ENCODE measurements at places on chromosomes 3 and 15.

DNA sequence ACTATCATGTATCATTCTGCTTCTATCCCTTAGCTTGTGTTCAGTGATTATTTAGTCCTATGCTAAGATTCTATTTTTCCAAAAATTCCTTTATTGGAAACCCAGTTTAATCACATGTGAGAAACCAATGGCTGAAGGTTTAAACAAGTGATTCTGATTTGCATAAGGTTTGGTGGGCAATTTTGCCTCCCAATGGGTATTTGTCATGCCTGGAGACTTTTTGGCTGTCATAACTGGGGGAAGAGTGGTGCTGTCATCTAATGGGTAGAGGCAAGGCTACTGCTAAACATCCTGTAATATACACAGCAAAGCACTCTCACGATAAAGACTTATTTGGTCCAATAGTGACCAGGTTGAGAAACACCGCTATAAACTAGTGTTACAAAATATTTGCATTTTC is 148.7 kb downstream of the ALCAM start:
- DNase-seq, result no peak

GRCh38 chr3:17192995-17193394 is 308.2 kb downstream of the PLCL2 start:
- no peak for DNase-seq

DNA sequence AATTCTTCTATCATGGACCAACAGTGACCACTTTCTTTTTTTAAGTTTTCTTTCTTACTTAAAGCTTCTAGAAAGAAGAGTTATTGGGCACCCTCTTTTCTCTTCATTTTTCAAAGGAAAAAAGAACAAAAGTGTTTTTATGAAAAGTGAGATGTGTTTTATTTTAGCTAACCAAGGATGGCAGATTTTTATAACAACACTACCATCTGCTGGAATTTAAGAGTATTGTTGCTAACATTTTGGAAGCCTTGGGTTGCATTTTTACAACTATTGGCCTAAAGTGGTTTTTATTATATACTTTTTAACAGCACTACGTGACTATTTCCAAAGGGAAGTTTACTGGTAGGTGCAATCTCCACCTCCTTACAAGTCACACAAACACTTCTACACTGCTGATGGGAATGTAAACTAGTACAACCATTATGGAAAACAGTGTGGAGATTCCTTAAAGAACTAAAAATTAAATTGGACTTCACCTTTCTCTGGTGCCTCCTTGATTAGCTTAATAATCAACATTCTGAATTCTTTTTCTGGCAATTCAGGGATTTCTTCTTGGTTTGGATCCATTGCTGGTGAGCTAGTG is 237.7 kb upstream of the AGTR1 start:
- no peak for DNase-seq

GRCh38 chr3:133248389-133248788 is 151.5 kb upstream of the BFSP2 start:
- DNase-seq, result no peak

DNA sequence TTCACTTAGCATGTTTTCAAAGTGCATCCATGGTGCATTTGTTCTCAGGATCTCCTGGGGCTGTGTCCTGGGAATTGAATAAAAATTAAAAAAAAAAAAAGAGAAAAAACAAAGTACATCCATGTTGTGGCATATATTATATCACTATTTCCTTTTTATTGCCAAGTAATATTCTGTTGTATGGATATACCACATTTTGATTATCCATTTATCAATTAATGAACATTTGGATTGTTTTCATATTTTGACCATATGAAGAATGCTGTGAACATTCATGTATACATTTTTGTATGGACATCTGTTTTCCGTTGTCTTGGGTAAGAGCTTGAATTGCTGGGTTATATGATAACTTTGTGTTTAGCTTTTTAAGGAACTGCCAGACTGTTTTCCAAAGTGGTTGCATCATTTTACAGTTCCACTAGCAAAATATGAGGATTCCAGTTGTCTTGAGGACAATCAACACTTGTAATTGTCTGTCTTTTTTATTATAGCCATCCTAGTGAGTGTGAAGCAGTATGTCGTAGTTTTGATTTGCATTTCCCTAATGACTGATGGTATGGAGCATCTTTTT is 44.5 kb downstream of the CTDSPL2 start:
- DNase-seq, result no peak

DNA sequence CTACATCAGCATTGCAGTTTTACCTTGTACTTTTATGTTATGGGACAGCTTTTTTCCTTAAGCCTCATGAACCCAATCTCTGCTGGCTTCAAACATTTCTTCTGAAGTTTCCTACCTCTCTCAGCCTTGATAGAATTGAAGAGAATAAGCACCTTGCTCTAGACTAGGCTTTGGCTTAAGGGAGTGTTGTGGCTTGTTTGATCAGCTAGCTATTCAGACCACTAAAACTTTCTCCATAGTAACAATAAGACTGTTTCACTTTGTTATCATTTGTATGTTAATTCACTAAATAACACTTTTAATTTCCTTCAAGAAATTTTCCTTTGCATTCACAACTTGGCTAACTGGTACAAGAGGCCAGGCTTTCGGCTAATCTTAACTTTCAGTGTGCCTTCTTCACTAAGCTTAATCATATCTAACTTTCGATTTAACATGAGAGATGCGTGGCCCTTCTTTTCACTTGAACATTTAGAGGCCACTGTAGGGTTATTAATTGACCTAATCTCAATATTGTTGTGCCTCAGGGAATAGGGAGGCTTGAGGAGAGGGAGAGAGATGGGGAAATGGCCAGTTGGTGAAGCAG is 8.1 kb upstream of the TIGIT start:
- DNase-seq, result no peak

DNA sequence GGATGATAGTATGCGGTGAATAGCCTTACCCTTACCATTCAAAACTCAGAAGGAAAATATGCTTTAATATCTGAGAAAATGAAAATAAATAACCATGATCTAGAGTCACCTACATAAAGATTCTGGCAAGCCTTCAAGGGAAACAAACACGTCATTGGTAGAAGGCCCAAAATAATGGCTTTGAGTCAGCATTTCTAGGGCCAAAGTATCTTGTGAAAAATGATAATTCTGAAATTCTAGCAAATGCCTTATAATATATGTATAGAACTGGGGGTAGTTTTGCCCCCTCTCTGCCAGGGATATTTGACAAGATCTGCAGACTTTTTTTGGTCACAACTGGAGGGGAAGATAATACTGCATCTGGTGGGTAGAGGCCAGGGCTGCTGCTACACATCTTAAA is 15.4 kb downstream of the PLSCR1 start:
- DNase-seq, result no peak

GRCh38 chr3:11096266-11097139 is 57.8 kb upstream of the HRH1 start:
- no peak for DNase-seq

- DNase-seq, result no peak
These were observed 24.1 kb upstream of the OR5K4 start for GRCh38 chr3:98329392-98330124.

GRCh38 chr3:16286161-16286560 is 21.1 kb downstream of the OXNAD1 start:
- no peak for DNase-seq

DNA sequence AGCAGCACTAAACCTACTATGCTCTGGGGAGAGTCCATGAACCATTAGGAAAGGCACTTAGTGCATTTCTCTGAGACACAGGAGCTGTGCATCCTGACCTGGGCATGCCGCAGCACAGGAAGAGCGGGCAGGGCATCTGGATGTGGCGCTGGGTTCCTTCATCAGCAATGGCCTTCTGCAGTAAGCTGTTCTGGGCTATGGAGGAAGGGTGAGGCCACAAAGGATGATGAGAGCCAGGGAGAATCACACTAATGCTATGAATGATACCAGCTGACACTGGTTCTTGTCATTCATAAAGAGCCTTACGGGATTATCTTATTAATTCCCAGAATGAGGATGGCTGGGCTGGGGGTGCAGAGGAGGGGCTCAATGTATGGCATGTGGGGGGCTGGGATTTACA is 12.7 kb upstream of the SCN10A start:
- DNase-seq, result no peak

DNA sequence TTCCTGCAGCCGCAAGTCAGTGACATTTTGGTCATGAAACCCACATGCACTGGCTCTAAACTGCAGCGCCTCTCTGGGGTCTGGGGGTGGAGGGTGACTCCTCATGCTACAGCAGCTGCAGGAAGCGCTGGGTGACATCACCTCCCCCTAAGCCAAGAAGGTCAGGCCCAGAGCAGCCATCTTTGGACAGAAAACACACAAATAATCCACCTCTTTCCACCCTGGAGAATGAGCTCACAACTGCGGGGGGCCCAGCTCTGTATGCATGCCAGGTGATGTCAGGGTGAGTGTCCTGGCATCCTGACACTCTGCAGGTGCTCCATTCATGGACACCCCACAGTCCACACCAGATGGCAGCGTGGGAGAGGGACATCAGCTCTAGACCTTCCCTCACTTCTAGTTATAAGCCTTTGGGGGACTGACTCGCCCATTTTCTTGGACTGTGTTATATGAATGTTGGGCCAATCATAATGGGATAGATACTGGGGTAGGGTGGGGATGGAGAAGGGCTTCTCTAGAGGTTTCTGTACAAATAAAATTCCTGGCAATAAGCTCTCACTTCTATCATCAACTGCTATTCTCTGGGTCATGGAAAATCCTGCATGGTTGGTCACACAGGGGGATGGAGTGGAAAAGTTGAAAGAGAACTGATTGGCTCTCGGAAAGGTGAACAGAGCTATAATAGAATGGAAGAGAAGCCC is 70.7 kb upstream of the THBS1 start:
- DNase-seq, result no peak

DNA sequence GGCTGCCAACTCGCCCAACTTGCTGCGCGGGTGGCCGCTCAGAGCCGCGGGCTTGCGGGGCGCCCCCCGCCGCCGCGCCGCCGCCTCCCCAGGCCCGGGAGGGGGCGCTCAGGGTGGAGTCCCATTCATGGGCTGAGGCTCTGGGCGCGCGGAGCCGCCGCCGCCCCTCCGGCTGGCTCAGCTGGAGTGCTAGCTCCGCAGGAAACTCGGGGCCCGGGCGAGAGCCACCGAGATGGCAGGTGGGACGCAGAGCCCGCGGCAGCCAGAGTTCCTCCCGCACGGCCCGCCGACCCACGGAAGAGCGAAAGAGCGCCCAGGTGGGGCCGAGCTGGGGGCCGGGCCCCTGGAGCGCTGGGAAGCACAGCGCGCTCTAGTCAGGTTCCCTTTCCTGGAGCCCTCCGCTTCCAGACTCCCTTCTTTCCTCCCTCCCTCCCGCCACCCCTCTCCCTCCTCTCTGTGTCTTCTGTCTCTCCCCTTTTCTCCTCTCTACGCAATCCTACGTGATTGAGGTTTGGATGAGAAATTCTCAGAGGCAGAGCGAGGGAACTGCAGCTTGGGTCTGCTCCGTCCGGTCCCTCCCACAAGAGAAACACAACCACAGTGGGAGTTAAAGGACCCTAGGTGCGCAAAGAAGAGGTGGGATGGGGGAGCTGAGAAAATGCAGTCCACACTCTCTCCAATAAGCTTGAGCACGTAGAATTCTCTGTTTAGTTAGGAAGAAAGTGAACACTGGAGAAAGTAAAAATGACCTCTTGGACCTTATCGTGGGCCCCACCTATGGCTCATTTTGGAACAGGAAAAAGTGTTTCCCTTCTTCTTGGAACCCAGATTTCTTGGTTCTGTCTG is 317.3 kb downstream of the FGF12 start:
- DNase-seq, result no peak

DNA sequence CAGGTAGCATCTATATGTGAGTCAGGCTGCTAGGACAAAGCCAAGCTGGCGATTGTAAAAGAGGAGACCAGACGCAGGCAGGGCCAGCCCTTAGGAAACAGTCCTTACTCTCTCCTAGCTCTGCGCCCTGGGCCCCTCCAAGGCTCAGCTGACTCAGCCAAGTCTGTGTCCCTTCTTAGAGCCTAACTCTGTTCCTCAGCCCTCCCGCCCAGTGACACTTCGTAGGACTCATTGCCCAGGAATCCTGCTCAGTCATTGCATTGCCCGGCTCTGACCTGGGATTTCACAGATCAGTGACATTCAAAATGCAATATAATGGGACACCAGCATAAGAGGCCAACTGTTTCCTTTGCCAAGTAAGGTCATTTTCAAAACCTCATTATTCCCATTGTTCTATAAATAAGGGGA is 244.2 kb downstream of the TLE3 start:
- DNase-seq, result no peak

DNA sequence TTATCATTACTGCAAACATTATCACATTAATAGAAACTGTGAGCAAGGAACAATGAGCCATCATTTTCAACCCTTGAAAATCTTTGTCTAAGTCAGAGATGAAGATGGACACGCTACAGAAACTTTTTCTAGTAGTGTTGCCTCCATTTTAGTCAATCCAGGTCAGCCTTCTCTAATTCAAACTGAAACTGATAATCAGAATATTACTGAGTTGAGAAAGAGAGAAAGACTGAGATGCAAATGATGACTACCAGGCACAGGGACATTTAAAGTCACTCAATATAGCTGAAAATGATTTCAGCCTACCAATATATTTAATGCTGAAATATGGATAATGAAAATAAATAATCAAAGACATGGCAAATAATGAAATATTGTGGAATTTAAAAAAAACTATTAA is 261.4 kb downstream of the GBE1 start:
- no peak for DNase-seq

GRCh38 chr3:89216016-89216739 is 108.8 kb downstream of the EPHA3 start:
- no peak for DNase-seq

GRCh38 chr15:69554279-69554961 is 101.8 kb downstream of the RPLP1 start:
- DNase-seq, result no peak

DNA sequence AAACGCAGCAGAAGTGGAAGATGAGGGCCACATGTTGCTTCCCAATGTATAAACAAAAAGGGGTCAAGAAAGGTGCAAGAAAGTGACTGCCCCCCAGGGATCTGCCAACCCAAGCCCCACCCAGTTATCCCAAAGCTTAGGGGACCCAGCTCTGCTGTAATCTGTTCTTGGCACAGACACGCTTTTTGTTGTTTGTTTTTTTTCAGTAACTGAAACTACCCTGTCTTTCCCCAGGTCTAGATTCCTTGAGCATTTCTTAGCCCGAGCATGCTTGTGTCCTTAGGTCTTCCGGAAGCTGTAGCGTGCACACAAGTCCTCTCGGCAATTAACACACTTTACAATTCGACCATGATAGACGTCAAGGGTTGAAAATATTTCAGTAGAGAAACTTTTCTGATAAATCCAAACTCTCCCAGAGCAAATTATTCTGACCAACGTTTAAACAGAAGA is 8.5 kb upstream of the PPARG start:
- DNase-seq, result no peak

GRCh38 chr3:17025594-17026139 is 140.9 kb downstream of the PLCL2 start:
- DNase-seq, result no peak

- no peak for DNase-seq
These were observed 398.8 kb upstream of the ATP10A start for GRCh38 chr15:26261966-26262365.

GRCh38 chr3:101735833-101736232 is 11.4 kb downstream of the CEP97 start:
- no peak for DNase-seq

DNA sequence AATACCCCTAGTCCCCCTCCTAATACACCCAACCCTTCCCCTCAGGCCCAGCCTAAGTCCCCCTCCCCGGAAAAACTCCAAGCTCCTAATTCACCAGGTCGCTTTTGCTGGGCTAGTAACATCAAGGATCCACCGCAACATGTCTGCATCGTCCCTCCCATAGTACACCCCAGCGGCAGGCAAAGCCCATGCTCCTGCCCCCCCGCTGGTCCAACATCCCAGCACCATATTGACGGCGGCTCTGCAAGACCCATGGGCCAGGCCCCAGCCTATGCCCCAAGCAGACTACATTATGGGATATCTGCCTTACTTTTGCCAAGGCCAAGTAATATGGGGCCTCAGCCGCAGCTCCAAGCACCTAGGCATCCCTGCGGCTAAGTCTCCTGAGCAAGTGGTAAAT is 33.5 kb downstream of the ZNF589 start:
- no peak for DNase-seq

All from cortex of kidney (tissue), 1 donor.